ENCODE measurements at places on chromosomes 11 and 22.

GRCh38 chr22:23894710-23895598 lies 771 bp downstream of the MIF start:
- H3K27me3 ChIP-seq, result no peaks in the 10 kb centered on the region
- peak overlapping the region; percentile 86 for H3K27ac ChIP-seq
- peak; percentile 80 for DNase-seq
- H3K4me3 ChIP-seq, result peak overlapping the region; percentile 70
- peaks cover 31% of the 10 kb centered on the region for H3K36me3 ChIP-seq
- peaks cover 31% of the 10 kb centered on the region for H3K4me1 ChIP-seq

DNA sequence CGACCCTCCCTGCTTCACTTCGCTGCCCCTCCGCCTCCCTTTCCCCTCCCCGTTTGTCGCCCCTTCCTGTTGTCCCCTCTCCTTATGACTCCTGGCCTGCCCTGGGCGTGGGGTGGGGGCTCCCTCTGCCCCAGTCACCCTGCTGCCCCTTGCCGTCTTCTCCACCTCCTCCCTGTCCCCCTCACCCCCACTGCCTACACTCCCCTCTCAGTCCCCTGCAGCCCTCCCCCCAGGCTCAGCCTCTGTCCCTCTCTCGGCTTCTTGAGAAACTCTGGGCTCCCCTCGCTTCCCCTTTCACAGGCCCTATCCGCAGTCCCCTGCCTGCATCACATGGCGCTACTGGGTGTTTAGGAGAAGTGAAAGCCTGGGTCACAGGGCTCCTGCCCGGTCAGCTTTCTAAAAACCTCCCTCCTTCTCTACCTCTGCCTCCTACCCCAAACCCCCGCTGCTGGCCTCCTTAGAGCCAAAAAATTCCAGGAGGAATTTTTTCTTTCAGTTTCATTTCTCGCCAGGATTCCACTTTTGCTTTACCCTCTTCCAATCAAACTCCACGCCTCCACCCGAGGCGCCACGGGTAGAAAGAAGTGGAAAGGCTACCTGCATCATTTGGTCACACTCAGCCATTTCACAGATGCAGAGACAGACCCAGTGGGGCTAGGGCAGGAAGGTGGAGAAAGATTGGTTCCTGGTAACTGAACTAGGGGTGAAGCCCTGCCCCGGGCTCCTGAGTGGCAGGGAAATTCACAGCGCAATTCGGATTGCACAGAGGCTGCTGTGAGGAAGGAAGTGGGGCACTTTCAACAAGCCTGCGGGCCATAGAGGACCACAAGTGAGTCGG lies at the start of gene SLC15A3:
Gene SLC15A3 (minus strand): TSS at position 273 of the 838 bp plus-strand sequence. CDS start 625 bp downstream, outside the sequence.
- peak within 1 kb of the TSS; percentile 49 for H3K4me3 ChIP-seq
- H3K36me3 ChIP-seq, result no peaks in the 10 kb centered on the region
- H3K27ac ChIP-seq, result peak within 1 kb of the TSS; percentile 81
- peaks cover 33% of the 10 kb centered on the region for H3K27me3 ChIP-seq
- peaks cover 27% of the 10 kb centered on the region for H3K4me1 ChIP-seq

DNA sequence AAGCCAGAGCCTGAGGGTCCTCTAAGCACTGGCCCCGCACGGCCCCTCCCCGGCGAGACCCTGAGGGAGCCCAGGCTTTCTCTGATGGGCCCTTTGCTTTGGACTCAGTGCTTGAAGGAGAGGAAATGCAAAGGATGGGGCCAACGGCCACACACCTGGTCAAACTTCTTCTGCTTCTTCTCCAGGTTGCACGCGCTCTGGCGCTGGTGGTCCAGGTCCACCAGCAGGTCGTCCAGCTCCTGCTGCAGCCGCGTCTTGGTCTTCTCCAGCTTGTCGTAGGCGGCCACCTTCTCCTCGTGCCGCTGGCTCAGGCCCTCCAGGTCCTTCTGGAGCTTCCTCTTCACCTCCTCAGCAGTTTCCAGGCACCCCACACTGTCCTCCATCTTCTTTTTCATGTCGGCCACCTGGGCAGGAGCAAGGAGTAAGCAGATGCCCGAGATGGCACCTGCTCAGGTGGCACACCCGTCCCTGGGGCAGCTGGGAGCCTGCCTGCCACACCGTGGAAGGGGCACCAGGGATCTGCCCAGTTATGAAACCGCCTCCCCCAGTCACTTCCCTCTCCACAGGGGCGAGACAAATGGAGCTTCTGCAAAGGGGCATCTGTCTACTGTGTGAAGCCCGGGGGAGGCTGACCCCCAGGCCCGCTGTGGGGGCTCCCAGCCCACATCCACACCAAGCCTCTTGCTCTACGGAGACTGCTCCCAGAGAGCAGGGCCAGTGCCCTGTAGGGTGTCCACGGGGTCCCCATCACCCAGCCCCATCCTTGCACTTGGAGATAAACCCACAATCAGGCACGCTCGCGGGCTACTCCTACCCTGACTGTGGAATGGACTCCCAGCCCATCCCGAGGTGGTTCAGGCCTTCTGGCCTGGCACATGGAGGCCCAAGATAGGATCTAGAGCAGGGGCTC lies 39.2 kb downstream of the APOL1 start:
- no peak overlapping the region for H3K4me3 ChIP-seq
- H3K27ac ChIP-seq, result no peak overlapping the region
- H3K4me1 ChIP-seq, result no peaks in the 10 kb centered on the region
- DNase-seq, result no peak
- H3K27me3 ChIP-seq, result no peaks in the 10 kb centered on the region

DNA sequence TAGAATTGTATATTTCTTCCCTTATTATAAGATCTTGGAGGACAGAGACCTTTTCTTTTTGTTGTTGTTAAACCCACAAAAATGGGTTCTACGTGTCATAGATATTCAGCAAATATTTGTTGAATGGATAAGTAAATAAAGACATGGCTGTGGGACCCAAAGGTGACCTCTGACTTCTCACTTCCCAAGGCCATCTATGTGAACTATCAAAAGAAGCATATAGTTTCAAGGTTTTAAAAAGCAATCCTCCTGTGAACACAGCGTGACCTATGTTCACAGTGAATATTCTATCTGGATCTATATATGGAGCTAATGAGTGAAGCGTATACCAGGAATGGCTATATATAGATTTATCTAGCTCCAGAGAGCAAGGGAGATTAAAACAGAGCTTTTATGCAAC lies 312.8 kb upstream of the C11orf87 start:
- no peak overlapping the region for H3K27ac ChIP-seq
- no peak overlapping the region for H3K4me3 ChIP-seq
- H3K4me1 ChIP-seq, result peaks cover 10% of the 10 kb centered on the region
- DNase-seq, result no peak
- H3K27me3 ChIP-seq, result no peaks in the 10 kb centered on the region

GRCh38 chr11:87351676-87352075 lies 313.9 kb downstream of the TMEM135 start:
- no peak overlapping the region for H3K27ac ChIP-seq
- peaks cover 10% of the 10 kb centered on the region for H3K4me1 ChIP-seq
- DNase-seq, result no peak
- no peak overlapping the region for H3K4me3 ChIP-seq

Measured in spinal cord (tissue), 10 donors.